Fibroblast of skin of scalp (primary cell): ENCODE measurements at places on chromosomes 2 and 18.

DNA sequence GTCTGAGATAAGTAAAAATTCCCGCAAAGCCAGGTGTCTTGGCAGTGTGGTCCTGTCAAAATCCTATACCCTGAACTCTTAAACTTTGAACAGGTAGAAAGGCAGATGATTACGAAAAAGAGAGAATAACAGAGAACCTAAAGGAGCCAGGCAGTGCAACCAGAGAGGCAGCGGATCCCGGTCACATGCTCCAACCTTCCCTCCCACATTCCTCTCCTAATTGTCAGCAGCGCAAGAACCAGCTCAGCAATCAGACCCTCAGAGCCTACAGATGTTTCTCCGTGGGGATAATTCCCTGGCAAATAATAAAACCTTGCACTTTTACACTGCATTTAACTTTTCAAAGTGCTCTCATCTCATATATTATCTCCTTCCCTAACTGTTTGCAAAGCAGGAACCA lies 124.8 kb downstream of the EPHA4 start:
- peak; percentile 40 for DNase-seq

DNA sequence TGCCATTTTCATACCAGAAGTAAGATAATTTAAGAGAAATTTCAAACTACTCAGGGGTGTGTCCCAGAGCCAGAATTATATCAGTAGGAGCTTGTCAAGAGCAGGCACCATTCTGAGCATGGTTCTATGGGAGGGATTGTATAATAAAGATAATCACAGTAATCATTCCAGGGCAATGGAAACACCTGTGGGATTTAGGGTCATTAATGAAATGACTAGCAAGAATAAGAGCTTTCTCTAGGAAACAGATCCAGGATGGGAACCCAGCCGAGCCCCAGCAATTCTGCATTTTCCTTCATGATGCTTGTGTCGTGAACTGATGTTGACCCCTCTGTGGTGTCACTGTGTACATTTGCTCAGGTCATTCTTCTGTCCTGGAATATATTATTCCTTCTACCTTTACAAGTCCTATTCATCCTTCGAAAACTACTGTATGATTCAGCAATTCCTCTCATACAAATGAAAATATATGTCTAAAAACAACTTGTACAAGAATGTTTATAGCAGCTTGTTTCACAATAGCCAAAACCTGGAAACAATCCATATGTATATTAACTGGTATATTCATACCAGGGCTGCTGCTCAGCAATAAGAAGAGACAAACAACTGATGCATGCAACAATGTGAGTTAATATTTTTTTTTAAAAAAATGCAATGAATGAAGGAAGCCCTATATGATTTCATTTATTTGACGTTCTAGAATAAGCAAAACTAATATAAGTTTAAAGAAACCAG lies 687.8 kb upstream of the KLHL29 start:
- no peak for DNase-seq

- no peak for DNase-seq
Observed at GRCh38 chr2:221758076-221758475, 186.0 kb upstream of the EPHA4 start.

GRCh38 chr18:64264171-64264570 lies 115.3 kb upstream of the LINC00305 start:
- DNase-seq = no peak

- DNase-seq = no peak
Observed at GRCh38 chr2:15639323-15640251, 47.9 kb downstream of the DDX1 start.

DNA sequence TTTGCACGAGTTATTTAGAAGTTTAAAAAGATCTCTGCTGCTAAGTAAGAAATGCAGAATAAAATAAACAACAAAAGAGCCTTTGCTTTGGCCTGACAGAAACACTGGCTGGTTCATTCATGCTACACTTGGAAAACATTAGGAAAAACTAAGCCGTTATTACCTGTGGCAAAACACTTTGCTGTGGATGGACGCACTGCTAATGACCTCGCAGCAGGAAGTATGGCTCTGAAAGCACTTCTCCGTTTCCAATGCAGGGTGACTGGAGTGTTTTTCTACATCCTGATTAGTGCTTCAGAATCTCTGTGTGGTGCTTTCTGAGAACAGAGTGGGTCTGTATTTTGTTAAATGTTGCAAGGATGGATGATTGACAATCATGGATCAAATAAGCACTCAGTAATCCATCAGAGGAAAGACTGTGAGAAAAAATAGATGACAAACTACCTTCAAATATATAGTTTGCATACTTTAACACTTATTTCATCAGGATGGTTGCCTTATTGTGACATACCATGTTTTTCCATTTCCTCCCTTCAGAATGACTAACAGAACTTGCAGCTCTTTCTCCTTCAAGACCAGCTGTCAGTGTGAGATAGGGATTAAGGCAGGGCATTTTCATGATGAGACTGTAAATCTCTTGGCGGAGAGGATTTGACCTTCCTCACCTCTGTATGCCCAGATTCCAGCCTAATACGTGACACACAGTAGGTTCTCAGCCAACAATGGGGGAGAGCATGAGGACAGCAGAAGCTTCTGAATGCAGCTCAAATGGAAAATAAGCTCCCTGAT lies 38.0 kb downstream of the LINC00305 start:
- DNase-seq = peak; percentile 81

DNA sequence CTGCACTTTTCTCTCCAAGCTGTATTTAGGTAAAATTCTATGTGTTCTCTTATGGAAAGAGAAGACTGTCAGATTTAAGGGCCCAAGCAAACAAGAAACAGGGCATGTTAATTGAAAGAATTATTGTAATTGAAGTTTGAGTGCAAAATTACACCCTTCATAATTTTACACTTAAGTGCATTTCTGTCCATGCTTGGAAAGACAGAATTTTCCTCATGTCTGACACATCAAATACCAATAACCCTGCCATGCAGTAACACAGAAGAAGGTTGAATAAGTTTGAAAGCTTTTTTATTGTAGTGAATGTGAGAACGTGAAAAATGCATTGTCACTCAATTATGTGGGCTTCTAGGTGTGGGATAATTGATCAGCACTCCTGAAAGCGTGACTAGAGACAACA lies 52.9 kb upstream of the PARD3B start:
- no peak for DNase-seq

GRCh38 chr2:139825726-139826125 lies 1045.5 kb upstream of the NXPH2 start:
- DNase-seq = no peak

DNA sequence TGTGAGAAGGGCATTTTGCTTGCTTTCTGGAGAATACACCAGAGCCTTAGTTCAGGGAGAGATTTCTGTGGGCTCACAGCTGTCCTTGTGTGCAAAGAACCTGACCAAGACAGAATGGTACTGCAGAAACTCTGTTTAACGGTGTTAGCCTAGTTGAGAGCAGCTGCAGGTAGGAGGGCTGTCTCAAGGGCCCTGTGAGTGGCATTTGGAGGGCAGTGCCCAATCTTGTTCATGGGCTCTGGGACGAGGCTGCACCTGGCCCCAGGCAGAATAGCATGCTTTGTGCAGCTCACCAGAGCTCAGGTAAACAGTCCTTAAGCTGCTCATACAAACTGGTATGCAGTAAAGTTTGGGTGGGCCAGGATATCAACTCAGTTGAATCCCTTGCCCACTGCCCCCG lies 16.9 kb upstream of the RGPD4 start:
- no peak for DNase-seq

DNA sequence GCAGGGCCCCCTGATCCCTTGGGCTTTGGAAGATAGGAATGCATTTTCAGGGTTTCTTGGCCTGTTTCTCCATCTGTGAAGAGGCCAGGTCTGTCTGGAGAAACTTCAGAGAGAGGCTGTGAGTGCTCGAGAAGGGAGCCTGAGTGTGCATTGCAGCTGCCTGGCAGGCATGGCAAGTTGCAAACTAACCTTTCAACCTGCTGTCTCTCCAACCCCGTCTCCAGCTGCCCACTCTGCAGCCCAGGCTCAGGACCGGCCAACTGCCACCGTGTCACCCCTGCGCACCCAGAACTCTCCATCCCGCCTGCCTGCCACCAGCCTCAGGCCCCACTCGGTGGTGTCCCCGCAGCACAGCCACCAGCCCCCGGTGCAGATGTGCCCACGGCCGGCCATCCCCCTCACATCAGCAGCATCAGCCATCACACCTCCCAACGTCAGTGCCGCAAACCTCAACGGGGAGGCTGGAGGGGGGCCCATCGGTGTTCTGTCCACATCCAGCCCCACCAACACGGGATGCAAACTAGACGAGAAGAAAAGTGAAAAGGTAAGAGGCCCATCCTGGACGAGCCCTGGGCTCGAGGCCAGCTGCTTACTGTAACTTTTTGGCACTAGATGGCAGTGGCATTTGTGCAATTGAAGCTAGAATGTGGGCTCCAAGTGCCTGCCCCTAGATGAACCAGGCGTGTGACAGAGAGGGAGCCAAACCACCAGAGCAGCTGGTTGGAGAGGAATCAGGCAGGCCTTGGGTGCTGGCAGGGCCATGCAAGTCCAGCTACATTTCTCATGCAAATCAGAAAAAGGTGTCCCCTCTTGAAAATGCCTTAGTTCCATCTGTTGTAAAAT lies 164.6 kb downstream of the SEPTIN10 start:
- DNase-seq = peak; percentile 39

GRCh38 chr2:4020153-4020552 lies 316.8 kb downstream of the DCDC2C start:
- no peak for DNase-seq

DNA sequence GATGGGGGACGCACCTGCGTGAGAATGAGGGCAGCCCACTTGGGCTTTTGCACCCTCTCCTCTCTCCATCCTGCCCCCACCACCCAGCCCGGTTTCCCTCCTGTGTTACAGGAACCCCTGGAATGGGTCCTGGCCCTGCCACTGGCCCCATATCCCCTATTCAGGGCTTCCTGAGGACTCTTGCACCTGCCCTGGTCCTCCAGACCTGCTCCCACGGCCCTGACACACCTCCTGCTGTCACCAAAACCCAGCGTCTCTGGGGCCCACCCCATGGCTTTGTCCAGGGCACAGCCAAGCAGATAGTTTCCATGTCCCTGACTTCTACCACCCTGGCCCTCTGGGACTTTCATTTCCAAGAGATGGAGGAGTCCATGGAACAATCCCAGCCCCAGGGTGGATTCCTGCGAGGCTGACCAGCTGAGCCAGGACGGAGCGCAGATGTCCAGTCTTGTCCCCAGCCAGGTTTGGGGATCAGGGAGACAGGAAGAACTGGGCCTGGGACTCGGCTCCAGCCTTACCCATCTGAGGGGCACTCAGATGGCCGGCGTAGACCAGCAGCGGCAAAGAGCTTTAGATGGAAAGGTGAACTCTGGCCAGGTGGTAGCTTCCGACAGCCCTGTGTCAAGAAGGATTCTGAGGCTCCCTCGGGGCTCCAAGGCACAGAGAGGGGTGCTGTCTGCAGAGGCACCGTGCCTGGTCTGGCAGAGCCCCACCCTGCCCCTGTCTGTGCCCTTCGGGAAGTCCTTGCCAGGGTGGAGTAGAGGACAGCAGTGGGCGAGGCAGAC lies 12.0 kb downstream of the GPR35 start:
- DNase-seq = no peak

- DNase-seq = no peak
Observed at GRCh38 chr2:13495051-13495450, 778.3 kb downstream of the TRIB2 start.

DNA sequence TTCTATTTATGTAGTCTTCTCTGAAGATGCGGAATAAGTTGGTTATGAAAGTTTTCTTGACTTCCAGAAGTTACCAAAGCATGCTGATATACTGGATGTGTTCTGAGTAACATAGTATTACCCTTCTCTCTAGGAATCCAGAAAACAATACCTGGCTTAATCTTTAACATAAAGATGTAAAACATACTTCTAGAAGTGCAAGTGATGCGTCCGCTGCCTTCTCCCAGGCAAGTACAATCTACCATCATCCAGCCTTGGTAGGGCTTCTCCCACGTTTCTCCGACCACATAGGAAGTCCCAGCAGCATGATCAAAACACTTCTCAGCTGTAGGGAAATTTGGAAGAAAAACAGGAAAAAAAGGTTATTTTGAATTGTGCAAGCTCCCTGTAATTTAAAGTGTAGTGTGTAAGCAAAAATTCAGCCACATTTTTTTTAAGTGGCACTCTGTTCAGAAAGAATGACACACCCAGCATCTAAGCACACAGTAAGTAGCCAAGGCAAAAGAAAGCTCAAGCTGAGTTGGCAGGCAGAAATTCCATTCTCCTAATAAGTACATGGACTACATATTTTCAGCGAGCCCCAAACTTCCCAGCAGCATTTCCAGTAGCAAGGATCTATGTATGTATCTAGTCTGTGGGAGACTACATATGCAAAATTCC lies 5.2 kb downstream of the FN1 start:
- peak; percentile 93 for DNase-seq

- DNase-seq = no peak
Observed at GRCh38 chr2:129782633-129782990, 196.9 kb upstream of the RAB6C start.

DNA sequence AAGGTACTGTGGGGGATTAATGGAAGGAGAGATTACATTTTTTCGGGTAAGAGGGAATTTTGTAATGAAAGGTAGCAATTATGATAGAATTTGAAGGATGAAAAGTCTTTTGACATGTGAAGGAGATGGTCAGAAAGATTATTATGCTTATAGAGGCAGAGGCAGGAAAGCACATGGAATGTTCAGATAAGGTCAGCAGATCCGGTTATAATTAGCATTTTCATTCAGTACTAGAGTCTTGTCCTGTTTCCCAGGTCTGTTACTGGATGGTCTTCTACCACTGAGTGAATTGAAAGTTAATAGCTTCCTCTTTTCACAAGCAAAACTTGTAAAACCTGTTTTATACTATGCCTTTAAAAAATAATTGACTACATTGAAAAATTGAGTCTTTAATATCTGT lies 116.9 kb downstream of the PHLPP1 start:
- no peak for DNase-seq

DNA sequence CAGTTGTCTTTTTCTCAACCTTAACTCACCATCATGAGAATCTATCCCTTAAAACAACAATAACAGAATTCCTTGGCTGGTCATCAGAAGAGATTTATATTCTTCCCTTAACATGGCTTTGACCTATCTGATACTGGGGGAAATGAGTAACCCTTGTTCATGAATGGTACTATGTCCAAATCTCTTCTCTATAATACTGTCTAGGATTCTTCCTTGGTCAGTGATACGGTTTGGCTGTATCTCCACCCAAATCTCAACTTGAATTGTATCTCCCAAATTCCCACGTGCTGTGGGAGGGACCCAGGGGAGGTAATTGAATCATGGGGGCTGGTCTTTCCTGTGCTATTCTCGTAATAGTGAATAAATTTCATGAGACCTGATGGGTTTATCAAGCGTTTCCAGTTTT lies 282.0 kb upstream of the SIX2 start:
- peak; percentile 24 for DNase-seq
